MG63 (cell line): ENCODE measurements at places on chromosomes 11 and 22. TPM values are rescaled to one million over a fixed set of nuclear protein-coding genes. Genes with fewer than 3 reads are reported as not detected.
A peak's percentile ranks its signal among the peaks of the same experiment; 100 is the strongest.

The TH gene
- total RNA-seq: not detected in 2 replicates

The C22orf39 gene
- total RNA-seq: 33.0 and 38.7 TPM in 2 replicates

The DMC1 gene
- 0.26 TPM in 1 of 2 replicates, not detected in the other for total RNA-seq

The LSP1 gene
- 41.7 and 66.6 TPM in 2 replicates for total RNA-seq

The OR9G4 gene
- not detected in 2 replicates for total RNA-seq

The AIFM3 gene
- total RNA-seq: 0.56 TPM in 1 of 2 replicates, not detected in the other

The ST3GAL4 gene
- 44.1 and 57.9 TPM in 2 replicates for total RNA-seq

The PELI3 gene
- total RNA-seq: 7.3 and 7.7 TPM in 2 replicates

The CEND1 gene
- total RNA-seq: not detected in 2 replicates

- no peak for DNase-seq
Measured at GRCh38 chr22:49087198-49087597, 740.5 kb downstream of the BRD1 start.

DNA sequence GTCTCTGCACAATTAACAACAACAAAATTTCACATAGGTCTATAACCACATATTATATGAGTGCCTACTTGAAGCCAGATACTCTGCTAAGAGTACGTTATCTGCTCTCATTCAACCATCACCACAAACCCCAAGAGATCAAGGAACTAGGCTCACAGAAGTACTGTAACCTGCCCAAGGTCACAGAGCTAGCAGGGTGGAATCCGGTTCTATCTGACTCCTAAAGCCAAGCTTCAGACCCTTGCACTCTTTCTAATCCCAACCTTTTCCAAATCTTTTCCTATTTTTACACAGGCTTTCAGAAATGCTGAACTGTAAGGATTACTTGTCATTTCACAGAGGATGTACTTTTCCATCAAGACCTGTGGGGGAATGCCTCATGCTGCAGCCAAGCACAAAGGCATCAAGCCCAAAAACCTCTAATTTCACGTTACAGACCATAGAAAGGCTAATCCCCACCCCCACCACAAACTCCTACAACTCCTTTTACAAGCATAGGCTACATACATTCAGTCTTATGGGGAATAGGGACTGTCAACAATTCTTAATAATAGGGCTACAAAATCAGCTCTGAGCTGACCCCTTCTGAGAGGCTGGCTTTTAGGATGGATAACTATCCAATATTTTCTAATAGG lies 927 bp downstream of the PRCP start:
- no peak for DNase-seq

- no peak for DNase-seq
Measured at GRCh38 chr11:79219186-79220045, 221.4 kb downstream of the TENM4 start.

DNA sequence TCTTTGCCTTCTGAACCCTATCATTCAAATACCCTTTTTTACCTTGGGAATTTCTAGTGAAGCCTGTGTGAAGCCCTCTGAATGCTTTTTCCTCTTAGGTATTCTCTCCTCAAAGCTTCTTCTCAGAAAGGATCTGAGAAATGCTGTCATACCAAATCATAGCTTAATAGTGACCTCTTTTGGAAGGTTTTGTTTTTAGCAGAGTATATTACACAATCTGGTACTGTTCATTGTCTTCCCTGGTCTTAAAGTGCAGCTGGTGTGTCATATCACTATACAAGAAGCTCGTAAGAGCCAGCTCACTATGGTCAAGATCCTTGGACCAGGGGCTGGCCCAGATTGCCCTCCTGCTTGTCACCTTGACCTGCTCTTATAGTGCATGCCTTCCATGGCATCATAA lies 204.4 kb upstream of the ANO5 start:
- no peak for DNase-seq

DNA sequence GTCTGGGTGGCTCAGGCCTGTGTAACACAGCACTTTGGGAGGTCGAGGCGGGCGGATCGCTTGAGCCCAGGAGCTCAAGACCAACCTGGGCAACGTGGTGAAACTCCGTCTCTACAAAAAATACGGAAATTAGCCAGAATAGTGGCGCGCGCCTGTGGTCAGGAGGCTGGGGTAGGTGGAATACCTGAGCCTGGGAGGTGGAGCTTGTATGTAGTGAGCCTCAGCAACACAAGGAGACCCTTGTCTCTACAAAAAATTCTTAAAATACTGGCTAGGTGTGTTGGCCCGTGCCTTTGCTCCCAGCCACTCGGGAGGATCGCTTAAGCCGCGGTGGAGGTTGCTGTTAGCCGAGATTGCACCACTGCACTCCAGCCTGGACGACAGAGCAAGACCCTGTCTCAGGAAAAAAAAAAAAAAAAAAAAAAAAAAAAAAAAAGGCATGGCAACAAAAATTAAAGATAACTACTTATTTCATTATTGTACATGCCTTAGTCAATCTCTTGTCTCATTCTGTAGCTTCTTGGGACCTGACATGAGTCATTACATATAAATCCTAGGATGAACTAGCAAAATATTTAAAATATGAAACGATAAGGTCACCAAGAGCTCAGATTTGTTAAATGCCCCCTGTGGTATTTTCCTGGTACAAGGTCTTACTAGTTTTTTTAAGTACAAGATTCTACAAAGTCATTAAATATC lies 1.1 kb downstream of the TAF1D start:
- peak; percentile 26 for DNase-seq

DNA sequence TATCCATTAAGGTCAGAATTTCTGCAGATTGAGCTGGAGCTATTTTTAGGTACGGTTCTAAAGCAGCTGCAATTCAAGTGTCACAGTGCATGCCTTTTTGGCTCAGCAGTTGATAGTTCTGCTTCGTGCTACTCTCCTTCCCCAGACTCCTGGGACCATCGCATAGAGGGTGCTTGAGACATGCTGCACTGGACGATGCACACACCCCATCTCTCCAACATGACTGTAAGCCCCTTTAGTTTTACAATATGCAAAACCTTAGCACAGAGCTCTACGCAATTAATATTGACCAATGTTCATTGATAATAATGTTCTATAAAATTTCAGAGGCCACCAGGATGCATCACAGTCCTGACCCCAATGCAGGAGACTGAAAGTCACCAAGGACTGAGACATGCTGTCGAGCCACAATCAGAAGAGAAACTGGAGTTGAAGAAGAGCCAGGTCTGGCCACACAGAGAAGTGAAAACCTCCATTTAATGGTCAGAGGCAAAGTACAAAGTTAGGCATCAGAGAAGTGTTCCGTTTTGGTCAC lies 120.9 kb upstream of the ZC3H12C start:
- no peak for DNase-seq

GRCh38 chr11:61969838-61970662 lies 2.6 kb upstream of the FTH1 start:
- DNase-seq: no peak

GRCh38 chr11:59267736-59268475 lies 55.2 kb upstream of the MPEG1 start:
- peak; percentile 47 for DNase-seq

- DNase-seq: no peak
Measured at GRCh38 chr11:86696004-86696403, 23.6 kb upstream of the ME3 start.

DNA sequence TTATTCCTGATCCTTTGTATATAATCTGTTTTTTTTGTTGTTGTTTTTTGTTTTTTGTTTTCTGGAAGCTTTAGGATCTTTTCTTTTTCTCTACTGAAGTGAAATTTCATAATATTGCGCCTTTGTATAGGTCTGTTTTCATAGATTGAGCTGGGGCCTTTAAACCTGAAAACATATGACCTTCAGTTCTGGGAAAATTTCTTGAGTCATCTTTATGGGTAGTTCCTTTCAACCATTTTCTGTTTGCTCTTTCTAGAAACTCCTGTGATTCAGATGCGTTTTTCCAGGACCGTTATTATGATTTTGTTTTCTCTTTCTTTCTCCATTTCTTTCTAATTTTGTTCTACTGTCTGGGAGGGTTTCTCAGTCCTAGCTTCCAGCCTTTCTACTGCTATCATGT lies 43.7 kb downstream of the BSX start:
- no peak for DNase-seq

- no peak for DNase-seq
Measured at GRCh38 chr22:20111045-20111688, 4.7 kb upstream of the RANBP1 start.

GRCh38 chr11:1830322-1831223 lies 4.2 kb upstream of the SYT8 start:
- peak; percentile 62 for DNase-seq

DNA sequence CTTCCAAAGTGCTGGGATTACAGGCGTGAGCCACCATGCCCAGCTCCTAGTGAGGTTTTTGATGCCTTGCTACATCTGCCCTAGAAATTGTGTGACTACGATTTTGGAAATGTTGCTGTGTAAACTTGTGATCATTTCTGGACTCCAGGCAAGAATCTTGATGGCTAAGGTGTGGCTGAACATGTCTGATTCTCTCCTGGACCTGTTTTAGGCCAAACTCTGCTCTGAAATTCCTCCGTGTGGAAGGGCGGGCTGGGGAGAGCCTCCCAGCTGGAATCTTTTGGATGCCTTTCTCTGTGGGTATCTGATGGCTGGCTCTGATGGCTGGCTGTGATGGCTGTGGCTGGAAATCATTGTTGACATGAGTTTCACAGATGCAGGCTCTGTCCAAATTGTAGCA lies 8.2 kb downstream of the PNPLA3 start:
- no peak for DNase-seq

DNA sequence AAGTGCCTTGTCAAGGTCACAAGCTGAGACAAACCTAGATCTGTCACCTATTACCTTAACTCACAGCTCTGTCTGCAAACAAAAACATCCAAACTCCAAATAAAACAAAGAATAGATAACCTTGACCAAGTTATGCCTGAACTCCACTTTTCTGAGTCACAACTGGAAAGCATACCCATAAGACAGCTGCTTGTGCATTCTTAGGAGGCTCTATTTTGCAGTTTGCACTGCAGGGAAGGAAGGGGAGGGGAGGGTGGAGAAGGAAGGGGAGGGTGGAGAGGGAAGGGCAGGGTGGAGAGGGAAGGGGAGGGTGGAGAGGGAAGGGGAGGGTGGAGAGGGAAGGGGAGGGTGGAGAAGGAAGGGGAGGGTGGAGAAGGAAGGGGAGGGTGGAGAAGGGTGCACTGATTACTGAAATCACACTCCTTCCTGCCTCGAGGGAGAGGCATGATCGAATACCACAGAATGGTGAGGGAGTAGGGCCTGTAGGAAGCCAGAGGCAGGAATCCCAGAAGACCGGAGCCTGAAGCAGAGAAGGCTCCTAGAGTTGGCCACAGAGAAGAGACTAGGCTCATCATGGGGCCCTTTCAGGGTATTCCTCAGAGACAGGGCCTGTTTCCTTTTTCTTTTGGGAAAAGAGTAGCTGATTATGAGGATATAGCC lies 5.7 kb upstream of the OR52K2 start:
- no peak for DNase-seq

DNA sequence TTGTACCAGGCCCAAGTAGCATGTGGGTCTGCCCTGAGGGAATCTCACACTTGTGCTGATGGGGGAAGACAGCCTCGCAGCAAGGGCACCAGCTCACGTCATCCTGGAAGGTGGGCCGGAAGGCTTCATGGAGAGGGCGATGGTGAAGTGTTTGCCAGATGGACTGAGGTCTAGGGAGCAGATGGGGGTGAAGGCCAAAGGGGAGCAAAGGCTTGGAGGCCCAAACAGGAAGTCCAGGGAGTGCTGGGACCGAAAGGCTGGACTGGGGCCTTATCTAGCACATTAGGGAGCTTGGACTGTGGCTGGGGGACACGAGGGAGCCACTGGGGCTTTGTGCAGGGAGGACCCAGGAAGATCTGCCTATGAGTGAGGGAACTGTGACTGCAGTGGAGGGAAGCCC lies 1.2 kb upstream of the TNFRSF13C start:
- DNase-seq: no peak

- DNase-seq: no peak
Measured at GRCh38 chr11:133801356-133801755, 44.0 kb downstream of the SPATA19 start.

DNA sequence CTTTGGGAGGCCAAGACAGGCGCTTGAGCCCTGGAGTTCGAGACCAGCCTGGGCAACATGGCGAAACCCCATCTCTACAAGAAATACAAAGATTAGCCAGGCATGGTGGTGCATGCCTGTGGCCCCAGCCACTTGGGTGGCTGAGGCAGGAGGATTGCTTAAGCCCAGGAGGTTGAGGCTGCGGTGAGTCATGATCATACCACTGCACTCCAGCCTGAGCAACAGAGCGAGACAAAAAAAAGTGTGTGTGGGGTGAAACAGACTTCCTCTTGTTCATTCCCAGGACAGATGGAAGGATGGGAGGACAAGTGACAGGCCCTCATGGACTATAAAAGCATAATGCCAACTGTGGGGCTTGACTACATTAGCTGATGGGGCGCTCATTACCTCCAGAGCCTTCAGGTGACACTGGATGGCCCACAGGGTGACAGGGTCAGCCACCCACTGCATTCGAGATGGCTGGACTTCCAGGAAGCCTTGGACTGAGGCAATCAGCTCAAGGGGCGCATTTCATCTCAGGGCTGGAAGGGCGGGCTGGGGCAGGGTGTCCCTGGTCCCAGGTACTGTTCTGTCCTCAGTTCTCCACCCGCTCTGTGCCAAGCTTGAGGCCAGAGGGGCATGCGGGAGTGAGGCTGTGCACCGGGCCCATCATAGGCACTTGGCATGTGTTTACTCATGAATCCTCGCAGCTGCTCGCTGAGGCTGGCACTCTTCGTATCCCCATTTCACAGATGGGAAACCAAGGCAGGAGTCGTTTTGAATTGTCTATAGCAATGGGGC lies 12.5 kb downstream of the NPTXR start:
- DNase-seq: peak; percentile 21

DNA sequence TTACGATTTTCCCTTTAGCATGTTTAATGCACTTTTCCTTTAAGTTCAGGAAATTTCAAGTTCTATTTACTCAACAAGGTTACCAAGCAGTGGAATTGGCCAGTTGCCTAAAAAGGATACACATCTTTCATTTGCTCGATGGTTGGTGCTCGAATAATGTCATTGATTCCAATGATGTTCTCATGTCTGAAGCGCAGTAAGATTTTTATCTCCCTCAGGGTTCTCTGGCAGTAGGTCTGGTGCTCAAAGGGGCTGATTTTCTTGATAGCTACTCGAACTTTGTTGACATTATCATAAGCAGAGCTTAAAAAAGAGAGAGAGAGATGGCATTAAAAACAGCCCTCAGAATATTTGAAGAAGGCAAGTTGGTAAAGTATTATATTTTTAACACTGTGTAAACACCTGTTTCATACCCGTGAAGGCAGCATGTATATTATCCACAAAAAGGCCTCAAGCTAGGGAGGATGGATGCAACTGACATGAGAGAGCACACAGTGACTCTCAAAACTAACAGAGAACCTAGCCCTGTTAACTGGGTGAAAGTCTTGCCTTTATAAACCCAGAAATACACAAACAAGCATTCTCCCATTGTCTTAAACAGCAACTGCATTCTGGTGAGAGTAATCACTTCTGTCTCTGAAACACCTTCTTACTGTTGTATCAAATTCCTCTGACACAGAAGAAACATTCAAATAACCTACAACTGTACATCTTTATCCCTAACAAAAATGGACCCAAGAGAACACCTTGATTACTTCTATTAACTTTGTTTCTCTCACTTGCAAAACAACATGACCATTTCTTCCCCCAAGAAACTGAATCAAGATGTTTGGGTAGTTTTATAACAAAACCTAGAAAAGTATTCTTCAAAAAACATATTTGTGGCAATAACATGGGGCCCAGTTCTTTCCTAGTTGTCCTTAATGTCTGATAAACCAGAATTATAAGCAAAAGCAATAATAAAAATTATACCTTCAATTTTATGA lies 59.6 kb downstream of the MAPK1 start:
- DNase-seq: no peak
